ENCODE measurements at places on chromosomes 2 and 18.

- no peak overlapping the region for H3K4me3 ChIP-seq
- no peak overlapping the region for H3K27ac ChIP-seq
- H3K36me3 ChIP-seq, result no peaks in the 10 kb centered on the region
- DNase-seq, result no peak
- H3K4me1 ChIP-seq, result no peaks in the 10 kb centered on the region
These were observed 98.0 kb downstream of the CAMKMT start for GRCh38 chr2:44459739-44460138.

- no peak for DNase-seq
- no peak overlapping the region for H3K4me3 ChIP-seq
- no peaks in the 10 kb centered on the region for H3K36me3 ChIP-seq
These were observed 43.5 kb upstream of the FAHD2A start for GRCh38 chr2:95359031-95359430.

DNA sequence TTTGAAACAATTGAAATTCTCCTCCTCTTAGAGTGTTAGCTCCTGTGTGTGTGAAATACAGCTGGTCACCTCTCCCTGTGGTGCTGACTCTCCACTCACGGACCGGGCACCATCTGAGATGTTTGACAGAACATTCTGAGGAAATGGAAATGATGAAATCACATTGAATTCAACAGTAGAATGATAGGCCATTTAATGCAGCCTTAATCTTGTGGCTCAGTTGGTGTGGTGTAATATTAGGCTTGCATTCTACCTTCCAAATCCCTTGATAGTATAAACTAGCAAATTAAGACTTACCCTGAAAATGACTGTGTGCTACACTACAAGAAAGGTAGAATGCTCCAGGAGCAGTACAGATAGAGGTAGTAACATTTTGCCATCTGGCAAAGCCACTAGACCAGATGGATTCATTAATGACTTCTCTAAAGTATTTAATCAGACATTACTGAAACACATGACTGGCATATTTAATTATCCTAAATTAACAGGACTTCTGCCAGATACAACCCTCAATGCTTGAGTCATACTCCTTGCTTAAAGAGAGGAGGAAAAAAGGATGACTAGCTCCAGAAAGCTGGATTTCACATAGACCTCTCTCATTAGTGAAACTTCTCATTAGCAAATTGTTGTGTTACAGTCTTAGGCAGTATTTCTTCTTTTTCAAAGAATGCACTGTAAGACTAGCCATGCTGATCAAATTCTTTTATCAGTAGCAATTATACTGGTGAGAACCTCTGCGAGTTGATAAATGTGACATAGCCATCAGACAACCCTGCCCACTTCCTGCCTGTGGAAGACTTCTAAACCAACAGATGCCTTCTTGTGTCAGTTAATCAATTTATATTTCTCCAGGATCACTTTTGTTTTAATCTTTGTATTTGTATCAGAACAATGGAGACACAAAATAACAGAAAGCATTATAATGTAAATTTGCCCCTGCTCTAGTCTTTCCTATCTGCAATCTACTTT lies 80.6 kb downstream of the EML6 start:
- no peak overlapping the region for H3K4me3 ChIP-seq
- no peaks in the 10 kb centered on the region for H3K4me1 ChIP-seq
- no peak for DNase-seq
- H3K27ac ChIP-seq, result no peak overlapping the region
- H3K36me3 ChIP-seq, result no peaks in the 10 kb centered on the region

DNA sequence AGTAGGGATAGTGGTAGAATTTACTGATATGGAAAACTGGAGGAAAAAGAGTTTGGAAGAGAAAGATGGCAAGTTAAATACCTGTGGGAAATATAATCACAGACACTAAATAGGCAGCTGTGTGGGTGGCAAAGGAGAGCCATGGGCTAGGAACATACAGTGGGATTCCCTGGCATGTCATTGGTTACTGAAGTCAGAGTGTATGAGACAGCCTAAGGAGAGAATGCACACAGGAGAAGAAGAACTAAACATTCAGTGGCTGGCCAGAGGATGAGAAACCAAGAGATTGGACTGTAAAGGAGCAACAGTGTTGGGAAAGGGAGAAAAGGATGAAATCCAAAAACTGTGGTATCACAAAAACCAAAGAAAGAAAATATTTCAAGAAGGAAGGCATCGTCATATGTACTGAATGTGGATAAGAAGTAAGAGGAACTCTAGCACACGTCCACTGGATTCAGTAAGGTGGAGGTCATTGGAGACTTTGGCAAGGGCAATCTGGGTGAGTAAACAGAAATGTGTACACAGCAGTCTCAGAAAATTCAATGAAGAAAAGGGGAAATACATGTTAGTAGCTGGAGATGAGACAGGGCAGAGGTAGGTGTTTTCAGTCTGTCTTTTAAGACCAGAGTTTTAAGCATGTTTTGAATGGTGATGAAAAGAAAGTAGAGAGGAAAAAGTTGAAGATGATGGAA lies 83.3 kb downstream of the SPIRE1 start:
- no peak overlapping the region for H3K27ac ChIP-seq
- no peaks in the 10 kb centered on the region for H3K27me3 ChIP-seq
- H3K4me1 ChIP-seq, result no peaks in the 10 kb centered on the region
- DNase-seq, result no peak
- H3K4me3 ChIP-seq, result no peak overlapping the region
- no peaks in the 10 kb centered on the region for H3K36me3 ChIP-seq

- no peaks in the 10 kb centered on the region for H3K36me3 ChIP-seq
- no peak overlapping the region for H3K27ac ChIP-seq
- no peak overlapping the region for H3K4me3 ChIP-seq
These were observed 49.9 kb upstream of the SERPINB2 start for GRCh38 chr18:63837590-63837989.

DNA sequence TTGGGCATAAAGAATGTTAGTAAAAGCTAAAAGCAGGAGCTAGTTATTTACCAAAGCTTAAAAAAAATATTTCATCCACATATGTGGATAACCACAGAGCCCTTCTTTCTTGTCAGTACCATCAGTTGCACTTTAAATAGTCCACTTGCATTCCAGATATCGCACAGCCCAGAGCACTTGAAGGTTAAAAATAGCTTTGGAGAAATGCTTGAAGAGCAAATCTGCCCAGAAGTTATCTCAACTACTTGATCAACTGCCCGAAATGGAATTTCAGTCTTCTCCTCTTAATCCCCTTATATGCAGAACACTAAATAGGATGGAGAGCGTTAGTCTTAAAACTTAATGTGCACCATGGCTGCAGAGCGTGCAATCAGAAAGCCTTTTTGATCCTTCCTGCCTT lies 148.3 kb downstream of the PLEKHA3 start:
- no peaks in the 10 kb centered on the region for H3K36me3 ChIP-seq
- no peaks in the 10 kb centered on the region for H3K27me3 ChIP-seq
- H3K27ac ChIP-seq, result no peak overlapping the region

DNA sequence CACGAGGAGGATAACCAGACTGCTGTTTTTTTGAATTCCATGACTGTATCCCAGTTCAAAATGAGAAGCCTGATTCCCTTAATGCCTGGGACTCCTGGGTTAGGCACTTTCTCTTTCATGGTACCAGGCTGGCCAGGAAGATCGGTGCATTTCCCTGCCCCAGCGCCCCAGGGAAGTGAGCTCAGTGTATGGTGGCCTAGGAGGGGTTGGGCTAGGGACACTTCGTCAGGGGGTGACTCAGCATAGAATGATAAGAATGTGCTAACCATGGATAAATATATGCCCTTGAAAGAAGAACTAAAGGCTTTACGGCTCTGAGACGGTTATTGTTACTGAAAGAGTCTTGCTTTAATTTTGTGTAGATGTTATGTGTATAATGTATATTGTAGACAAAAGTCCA lies 27.5 kb upstream of the FAM237A start:
- no peaks in the 10 kb centered on the region for H3K4me1 ChIP-seq
- no peak for DNase-seq
- H3K36me3 ChIP-seq, result no peaks in the 10 kb centered on the region
- H3K27ac ChIP-seq, result no peak overlapping the region

GRCh38 chr18:60180671-60181070 lies 191.9 kb downstream of the MC4R start:
- H3K27me3 ChIP-seq, result no peaks in the 10 kb centered on the region
- H3K4me1 ChIP-seq, result no peaks in the 10 kb centered on the region
- no peak for DNase-seq
- no peak overlapping the region for H3K27ac ChIP-seq
- no peak overlapping the region for H3K4me3 ChIP-seq
- H3K36me3 ChIP-seq, result no peaks in the 10 kb centered on the region

- DNase-seq, result peak; percentile 75
- H3K4me3 ChIP-seq, result peak overlapping the region; percentile 56
- H3K36me3 ChIP-seq, result no peaks in the 10 kb centered on the region
- H3K27me3 ChIP-seq, result no peaks in the 10 kb centered on the region
- H3K27ac ChIP-seq, result peak overlapping the region; percentile 87
These were observed 12.6 kb downstream of the RTP5 start for GRCh38 chr2:241882091-241882625.

GRCh38 chr2:227703961-227704360 lies 13.9 kb downstream of the SLC19A3 start:
- no peak overlapping the region for H3K4me3 ChIP-seq
- no peaks in the 10 kb centered on the region for H3K36me3 ChIP-seq
- no peak overlapping the region for H3K27ac ChIP-seq
- no peak for DNase-seq

DNA sequence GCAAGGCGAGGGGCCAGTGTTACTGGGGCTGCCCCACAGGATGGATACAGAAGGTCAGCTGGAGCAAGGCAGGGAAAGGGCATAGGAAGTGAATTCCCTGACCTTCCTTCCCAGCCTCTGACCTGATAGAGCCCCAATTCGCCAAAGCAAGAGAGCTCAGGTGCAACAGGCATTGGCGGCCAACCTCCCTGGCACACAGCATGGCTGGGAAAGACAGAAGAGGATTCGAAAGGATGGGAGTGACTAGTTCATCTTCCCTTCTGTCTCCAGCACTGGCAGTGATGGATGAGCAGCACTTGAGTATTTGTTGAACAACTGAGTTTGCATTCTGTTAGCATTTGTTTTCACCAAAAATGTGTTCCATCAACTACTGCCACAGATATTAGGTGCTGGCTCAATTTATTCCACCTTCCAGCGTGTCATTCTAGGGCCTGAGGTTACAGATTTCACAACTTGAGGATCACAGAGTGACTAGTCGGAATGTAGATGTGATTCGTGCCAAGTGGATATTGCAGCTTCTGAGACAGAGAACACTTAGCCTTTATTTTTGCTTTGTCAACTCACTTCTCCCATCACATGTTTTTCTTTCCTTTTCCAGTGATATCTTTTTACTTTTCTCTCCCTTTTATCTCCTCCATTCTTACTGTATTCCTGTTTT lies 6.2 kb downstream of the COPS8 start:
- no peaks in the 10 kb centered on the region for H3K36me3 ChIP-seq
- DNase-seq, result no peak
- peaks cover 8% of the 10 kb centered on the region for H3K4me1 ChIP-seq

- no peaks in the 10 kb centered on the region for H3K4me1 ChIP-seq
- H3K4me3 ChIP-seq, result no peak overlapping the region
- no peaks in the 10 kb centered on the region for H3K27me3 ChIP-seq
- H3K27ac ChIP-seq, result no peak overlapping the region
- H3K36me3 ChIP-seq, result no peaks in the 10 kb centered on the region
These were observed 10.6 kb downstream of the RRM2 start for GRCh38 chr2:10132996-10133647.

GRCh38 chr2:195490319-195490718 lies 166.7 kb upstream of the SLC39A10 start:
- H3K27ac ChIP-seq, result no peak overlapping the region
- no peaks in the 10 kb centered on the region for H3K4me1 ChIP-seq
- no peak overlapping the region for H3K4me3 ChIP-seq
- no peaks in the 10 kb centered on the region for H3K27me3 ChIP-seq
- no peak for DNase-seq

- no peaks in the 10 kb centered on the region for H3K36me3 ChIP-seq
- H3K4me1 ChIP-seq, result peaks cover 4% of the 10 kb centered on the region
- H3K4me3 ChIP-seq, result no peak overlapping the region
- H3K27ac ChIP-seq, result no peak overlapping the region
- DNase-seq, result no peak
- H3K27me3 ChIP-seq, result no peaks in the 10 kb centered on the region
These were observed 16.7 kb upstream of the PID1 start for GRCh38 chr2:229287823-229288222.

- H3K36me3 ChIP-seq, result no peaks in the 10 kb centered on the region
- H3K27me3 ChIP-seq, result no peaks in the 10 kb centered on the region
- no peak for DNase-seq
- H3K4me1 ChIP-seq, result no peaks in the 10 kb centered on the region
- H3K27ac ChIP-seq, result no peak overlapping the region
These were observed 224.6 kb downstream of the EPHA4 start for GRCh38 chr2:221347471-221347870.

Data from breast epithelium (tissue), 4 donors.